Sigmoid colon (tissue), 7 donors: ENCODE measurements at places on chromosomes 6 and 20. TPM values are rescaled to one million over a fixed set of nuclear protein-coding genes. Genes with fewer than 3 reads are reported as not detected.

GRCh38 chr6:71446057-71446456 is 157.4 kb downstream of the OGFRL1 start:
- no peaks in the 10 kb centered on the region for H3K27me3 ChIP-seq
- peak overlapping the region; percentile 21 for H3K27ac ChIP-seq
- H3K4me1 ChIP-seq: peaks cover 4% of the 10 kb centered on the region
- no peak overlapping the region for H3K4me3 ChIP-seq
- no peaks in the 10 kb centered on the region for H3K36me3 ChIP-seq
- DNase-seq: no peak

- no peaks in the 10 kb centered on the region for H3K4me1 ChIP-seq
- H3K36me3 ChIP-seq: no peaks in the 10 kb centered on the region
- no peak overlapping the region for H3K27ac ChIP-seq
- H3K27me3 ChIP-seq: no peaks in the 10 kb centered on the region
These were observed 350.7 kb downstream of the LAMA2 start for GRCh38 chr6:129233458-129234134.

DNA sequence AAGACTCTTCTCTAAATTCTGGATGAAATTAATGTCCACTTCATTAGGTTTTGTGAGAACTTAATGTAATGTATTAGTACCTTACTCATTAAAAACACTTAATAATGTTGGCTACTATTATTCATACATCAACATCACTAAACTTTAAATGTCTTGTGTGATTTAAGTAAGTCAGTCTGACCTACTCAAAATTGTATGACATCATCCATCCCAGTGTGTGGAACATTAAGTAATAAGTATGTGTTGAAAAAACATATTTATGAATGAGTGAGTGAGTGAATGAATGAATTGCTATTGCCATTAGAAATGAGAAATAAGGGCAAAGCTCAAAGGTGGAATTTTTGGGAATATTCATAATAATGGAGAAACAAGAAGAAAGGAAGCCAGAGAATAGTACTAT is 285.8 kb downstream of the HTR1B start:
- DNase-seq: no peak
- H3K27ac ChIP-seq: no peak overlapping the region
- H3K4me3 ChIP-seq: no peak overlapping the region
- no peaks in the 10 kb centered on the region for H3K36me3 ChIP-seq

- H3K4me3 ChIP-seq: no peak overlapping the region
- DNase-seq: no peak
- no peaks in the 10 kb centered on the region for H3K36me3 ChIP-seq
- no peaks in the 10 kb centered on the region for H3K4me1 ChIP-seq
- H3K27me3 ChIP-seq: no peaks in the 10 kb centered on the region
- no peak overlapping the region for H3K27ac ChIP-seq
These were observed 53.3 kb upstream of the EYS start for GRCh38 chr6:65760285-65760684.

GRCh38 chr20:24828992-24829648 is 119.9 kb upstream of the CST7 start:
- H3K4me1 ChIP-seq: no peaks in the 10 kb centered on the region
- DNase-seq: peak; percentile 34
- no peaks in the 10 kb centered on the region for H3K27me3 ChIP-seq
- no peaks in the 10 kb centered on the region for H3K36me3 ChIP-seq

DNA sequence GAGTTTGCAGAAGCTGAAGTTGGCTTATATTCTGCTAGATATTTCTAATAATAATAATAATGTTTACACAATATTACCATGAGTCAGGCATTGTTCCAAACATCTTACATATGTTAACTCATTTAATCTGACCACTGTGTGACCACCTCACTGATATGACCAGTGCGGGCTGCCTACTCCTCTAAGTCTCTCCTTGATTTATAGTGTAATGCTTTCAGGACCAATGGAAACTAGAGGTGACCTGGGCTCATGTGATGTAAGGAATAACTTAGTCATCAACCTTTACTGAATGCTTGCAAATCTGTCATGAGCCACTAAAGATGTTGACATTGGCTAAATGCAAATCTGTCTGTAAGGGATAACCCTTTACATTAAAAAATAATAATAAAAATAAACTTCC is 51.1 kb upstream of the GPR6 start:
- no peak overlapping the region for H3K4me3 ChIP-seq
- no peaks in the 10 kb centered on the region for H3K36me3 ChIP-seq
- no peak overlapping the region for H3K27ac ChIP-seq
- no peaks in the 10 kb centered on the region for H3K4me1 ChIP-seq

The C2 gene
- total RNA-seq: 17.7 TPM

The PLTP gene
- total RNA-seq: 181 TPM
